ENCODE measurements at places on chromosomes 12 and 14.

DNA sequence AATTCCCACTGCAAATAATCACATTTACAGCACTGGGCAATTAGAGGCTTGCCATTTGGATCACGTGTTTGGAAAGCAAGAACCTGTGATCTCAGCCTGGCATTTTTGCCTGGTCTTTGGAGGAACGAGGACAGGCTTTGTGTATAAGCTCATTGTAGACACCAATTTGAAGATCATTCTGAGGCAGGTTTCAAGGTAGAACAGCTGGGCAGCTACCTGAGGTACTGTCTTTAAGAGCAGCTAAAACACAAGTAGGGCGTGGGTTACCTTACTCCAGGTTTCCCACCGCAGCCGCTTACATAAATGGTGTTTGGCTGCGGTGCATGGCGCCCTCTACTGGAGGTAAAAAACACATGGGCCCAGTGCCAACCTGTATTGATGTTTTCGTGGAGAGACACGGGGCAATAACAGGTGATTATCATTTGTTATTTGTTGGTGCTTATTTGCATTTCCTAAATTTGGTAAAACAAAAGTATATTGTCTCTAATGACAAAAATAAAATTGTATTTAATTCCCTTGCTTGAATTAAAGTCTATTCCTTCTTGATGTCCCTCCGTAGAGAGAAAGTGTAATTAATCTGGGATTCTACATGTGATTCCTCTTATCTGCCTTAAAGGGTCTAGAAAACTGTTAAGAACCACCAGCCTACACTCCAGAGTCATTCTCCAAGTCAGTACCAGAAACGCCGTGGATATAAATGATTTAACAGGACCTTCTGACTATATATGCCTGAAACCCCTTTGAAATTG lies 69.7 kb downstream of the SVOP start:
- peak; percentile 49 for DNase-seq

GRCh38 chr14:75495882-75496281 lies 26.4 kb upstream of the BATF start:
- no peak for DNase-seq

DNA sequence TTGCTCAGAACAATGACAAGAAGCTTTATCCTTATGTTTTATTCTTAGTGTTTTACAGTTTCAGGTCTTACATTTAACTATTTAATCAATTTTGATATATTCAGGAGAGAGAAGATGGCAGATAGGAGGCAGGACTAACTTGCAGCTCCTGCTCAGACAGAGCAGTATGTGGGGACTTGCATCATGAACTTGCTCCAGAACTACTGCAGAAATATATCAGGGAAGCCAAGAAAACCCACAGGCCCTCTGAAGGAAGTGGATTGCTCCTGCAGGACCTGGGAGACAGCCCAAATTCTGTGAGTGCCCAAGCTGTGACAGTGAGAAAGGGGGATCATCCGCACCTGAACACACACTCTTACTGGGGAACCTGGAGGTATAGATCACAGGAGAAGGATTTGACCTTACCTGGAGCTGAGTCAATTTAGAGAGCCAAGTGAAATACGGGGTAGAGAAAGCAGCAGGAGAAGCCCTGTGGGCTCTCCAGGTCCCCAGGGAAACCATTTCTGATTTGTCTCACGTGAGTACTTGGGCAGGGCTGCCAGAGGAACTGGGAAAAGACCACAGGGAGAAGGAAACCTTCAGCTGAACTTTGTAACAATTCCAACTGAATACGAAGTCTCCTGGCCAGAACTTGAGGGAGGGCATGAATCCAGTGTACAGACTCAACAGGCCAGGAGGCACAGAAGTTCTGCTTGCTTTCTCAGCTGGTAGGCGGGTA lies 28.9 kb upstream of the TSPAN8 start:
- DNase-seq = no peak

- DNase-seq = peak; percentile 61
Measured at GRCh38 chr14:104639885-104640548, 35.4 kb upstream of the TMEM179 start.

DNA sequence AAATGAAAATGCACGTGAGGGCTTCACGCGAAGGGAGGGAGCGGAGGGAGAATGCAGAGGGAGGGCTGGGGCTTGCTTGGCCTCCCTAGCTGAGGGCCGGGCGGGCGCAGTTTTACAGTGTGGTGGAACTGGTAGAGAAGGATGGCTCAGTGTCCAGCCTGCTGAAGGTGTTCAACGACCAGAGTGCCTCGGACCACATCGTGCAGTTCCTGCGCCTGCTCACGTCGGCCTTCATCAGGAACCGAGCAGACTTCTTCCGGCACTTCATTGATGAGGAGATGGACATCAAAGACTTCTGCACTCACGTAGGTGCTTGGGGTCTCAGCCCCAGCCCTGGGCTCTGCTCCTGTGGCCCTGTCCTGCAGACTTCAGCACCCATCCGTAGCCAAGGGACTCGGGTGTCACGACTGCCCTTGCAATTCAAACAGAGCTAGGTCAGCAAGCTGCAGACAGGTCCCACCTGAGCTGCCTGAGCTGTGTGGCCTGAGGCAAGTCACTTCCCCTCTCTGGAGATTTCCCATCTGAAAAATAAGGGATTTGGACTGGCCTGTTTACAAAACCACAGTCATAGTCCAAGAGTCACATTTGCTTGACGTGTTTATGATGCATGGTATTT lies 18.4 kb downstream of the OTUB2 start:
- no peak for DNase-seq

GRCh38 chr12:113957627-113958026 lies 8.5 kb downstream of the RBM19 start:
- DNase-seq = no peak

- DNase-seq = no peak
Measured at GRCh38 chr12:56661560-56661959, 15.8 kb upstream of the ATP5F1B start.

DNA sequence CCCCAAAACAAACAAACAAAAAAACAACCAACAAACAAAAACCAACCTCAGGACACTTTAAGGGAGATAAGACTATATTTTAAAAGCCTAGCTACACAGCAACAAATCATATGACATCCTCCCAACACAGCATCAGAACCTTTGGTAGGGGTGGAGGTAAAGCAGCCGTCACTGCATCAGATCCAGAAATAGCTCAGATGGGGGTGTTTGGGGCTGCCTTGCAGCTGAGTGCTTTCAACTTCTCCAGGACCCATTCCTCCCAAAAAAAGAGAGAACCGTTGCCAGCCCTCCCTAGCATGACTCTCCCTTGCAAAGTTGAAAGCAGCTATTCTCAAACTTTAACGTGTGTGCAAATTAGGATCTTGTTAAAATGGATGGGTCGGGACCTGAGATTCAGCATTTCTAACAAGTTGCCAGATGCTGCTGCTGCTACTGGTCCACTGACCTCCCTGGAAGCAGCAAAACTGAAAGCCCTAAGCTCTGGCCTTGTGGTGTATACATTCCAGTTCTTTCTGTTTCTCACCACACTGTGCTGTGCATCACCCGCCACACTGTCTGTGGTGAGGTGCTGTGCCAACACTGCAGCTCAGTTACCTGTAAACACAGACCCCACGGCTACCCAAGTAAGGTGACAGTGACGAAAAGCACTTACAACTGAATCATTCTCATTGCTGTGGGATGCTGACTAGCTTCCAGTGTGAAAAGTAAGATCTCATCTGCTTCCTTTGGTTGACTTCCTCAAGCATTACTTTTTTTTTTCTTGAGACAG lies 54.0 kb downstream of the SLC38A1 start:
- no peak for DNase-seq

GRCh38 chr14:87745507-87746118 lies 247.4 kb downstream of the GALC start:
- DNase-seq = no peak

DNA sequence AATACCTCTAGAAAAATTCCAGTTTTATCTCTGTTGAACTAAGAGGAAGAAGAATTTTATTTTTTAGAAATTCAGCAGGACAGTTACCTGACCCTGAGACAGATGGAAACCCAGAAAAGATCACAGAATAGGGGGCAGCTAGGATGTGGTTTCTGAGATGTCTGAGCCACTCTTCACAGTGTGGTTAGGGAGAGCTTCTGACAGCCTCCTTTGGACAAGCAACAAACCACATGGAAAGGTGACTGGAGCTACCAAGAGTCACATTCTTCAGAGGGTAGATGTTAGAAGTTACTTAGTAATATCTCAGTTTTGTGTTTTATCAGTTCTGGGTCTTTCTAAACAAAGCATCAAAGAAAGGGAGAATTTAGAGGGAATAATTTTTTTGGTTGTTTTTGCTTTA lies 117.3 kb upstream of the NAP1L1 start:
- no peak for DNase-seq

DNA sequence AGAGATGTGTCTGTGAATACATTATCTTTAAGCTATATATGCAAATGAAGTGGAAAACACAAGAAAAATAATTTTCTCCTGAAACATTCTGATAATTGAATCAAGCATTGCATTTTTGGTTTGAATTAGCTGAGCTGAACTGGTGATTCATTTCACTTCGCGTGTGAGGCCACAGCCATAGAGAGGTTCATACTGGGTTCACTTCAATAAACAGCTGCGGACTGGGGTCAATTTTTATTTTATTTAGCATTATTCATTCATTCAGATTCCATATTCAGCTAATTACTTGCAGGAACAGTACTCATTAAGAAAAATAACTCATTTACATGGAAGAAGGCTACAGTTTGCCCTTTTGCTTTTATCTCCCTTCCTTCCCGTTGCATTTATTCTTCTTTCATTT lies 195.2 kb upstream of the LRIG3 start:
- no peak for DNase-seq
